ENCODE measurements at places on chromosomes 4 and X.

DNA sequence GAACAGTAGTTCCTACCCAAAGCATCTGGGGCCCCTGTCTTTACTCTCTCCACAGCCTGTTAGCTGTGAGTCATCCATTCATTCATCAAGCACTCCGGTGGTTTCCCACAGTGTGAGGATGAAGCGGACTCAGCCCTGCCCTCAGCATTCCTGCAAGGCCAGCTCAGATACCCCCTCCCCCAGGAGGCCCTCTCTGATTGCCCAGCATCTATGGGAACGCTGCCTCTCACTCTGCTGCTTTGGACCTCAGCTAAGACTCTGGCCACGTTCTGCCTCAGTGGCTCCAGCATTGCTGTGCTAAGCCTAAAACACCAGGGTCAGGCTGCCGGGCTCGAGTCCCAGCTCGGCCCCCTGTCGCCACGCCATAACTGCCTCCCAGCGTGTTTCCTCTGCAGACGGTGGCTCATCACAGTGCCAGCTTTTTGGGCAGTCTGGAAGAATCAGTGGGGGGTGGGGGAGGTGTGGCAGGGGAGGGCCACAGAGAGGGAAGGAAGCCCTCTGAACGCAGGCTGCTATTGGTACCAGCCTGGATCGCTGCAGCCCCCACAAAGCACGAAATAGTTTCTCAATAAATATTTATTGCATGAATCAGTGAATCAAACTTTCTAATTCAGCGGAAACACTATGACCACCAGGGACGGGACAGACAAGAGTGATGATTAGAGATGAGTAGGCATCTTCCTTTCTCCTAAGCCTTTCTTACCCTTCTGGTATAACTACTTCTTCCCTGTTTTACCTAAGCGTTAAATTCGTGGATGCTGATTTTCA, 74.4 kb downstream of the SORCS2 start:
- peak; percentile 70 for DNase-seq

DNA sequence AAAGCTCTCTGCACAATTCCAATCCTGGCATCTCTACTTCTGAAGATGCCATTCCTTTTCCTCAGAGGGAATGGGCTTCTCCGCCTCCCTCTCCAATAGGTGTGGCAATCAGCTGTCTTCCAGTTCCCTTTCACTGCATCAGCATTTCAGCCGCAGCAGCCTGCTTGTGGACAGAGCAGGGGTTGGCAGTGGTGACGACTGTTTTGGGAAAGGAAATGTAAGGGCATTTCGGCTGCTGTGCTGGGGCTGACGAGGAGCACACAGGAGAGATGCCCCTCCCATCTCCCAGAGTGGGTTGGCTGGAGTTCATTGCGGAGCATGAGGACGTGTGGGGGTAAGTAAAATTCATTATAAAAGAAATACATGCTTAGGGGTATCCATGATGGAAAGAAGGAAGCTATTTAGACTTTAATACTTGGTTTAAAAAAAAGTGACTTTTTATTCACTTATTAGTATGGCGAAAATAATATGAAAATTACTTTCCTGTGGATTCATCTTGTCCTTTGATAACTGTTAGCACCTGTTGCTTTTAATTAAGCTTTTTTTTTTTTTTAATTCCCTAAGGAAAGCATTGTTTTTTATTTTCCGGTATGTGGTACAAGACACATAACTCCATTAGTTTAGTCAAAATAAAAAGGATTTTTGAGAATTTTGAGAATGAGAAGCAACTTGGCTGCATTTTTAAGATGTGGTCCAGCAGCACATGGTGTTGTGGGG, at the start of gene LIMCH1:
LIMCH1 (plus strand) TSS at position 141 of the 717 bp plus-strand sequence. CDS start 67,839 bp downstream, outside the sequence.
- peak; percentile 19 for DNase-seq

DNA sequence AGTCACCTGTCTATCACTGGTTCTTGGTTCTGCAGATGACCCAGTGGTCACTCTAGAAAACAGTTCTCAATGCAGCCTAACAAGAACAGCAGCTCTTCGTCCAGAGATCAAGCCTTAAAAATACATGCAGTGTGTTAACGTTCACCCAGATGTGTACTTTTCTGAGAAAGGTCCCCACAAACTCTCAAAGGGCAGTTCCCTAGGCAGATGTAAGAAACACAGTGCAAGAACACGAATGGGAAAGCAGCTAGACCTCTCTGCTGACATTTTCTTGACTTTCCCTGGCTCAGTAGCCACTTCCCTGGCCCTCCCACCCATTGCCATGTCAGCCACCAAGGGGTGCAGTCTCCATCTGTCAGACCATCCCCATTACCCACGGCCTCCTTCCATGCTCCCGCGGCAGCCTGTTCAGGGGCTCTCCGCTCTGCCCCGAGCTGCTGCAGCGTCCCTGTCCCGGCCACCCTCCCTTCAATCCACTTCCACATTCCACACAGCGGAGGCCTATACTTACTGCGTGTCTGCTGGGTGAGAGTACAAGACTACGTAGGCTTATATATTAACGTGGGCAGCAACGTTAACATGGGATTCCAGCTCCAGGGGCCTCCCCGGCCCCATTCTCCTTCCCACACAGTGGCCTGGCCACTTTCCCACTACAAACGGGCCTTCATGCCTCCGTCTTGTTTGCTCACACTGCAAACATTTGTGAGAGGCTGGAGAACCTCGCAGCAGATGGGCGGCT, 34.3 kb downstream of the IRF2 start:
- DNase-seq, result no peak

GRCh38 chr4:56060036-56060435, 111.3 kb downstream of the CEP135 start:
- DNase-seq, result no peak

GRCh38 chrX:11421805-11422524, 128.8 kb downstream of the AMELX start:
- no peak for DNase-seq

DNA sequence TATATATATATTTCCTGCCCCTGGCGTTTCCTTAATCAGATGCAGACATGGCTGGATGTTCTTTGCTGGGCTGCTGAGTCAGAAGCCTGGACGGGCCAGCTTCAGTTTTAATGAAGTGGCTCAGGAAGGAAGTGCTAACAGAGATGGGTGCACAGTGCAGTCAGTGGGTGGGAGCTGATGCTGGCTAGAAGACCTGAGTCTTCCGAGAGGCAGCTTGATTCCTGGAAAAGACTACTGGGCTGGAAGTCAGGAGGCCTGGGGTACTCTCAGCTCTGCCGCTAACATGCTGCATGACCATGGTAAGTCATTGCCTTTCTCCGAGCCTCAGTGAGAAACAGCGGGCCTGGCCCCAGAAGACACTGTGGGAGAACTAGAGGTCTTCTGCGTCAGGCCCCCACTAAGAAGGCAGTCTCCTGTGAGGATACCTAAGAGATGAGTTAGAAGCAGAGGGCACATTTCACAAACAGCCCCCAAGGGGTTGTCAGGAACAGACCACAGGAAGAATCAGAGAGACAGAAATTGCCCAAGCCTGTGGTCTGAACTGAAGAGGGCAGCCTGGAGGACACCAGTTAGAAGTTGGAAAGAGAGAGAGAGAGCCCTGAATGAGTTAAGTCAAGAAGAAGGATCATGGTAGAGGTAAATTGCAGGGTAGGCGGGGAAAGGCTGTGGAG, 8.3 kb upstream of the CD40LG start:
- DNase-seq, result no peak

GRCh38 chr4:117623326-117623725, 411.0 kb upstream of the NDST3 start:
- no peak for DNase-seq

DNA sequence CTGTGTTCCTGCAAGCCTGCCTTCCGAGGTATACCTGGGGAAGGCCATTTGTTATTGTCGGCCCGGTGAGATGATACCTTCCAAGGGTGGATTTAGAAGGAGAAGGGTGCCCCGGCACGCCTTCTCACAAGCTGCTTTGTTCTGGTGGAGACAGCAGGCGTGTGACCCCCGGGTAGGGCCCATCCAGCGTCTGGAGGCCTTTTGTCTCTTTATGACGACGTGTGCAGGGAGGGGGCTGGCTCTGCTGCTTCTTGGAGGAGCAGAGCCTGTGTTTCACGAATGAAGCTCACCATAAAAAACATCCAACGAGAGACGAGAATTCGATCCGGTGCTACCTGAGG, 45.3 kb downstream of the SHOX start:
- DNase-seq, result no peak

DNA sequence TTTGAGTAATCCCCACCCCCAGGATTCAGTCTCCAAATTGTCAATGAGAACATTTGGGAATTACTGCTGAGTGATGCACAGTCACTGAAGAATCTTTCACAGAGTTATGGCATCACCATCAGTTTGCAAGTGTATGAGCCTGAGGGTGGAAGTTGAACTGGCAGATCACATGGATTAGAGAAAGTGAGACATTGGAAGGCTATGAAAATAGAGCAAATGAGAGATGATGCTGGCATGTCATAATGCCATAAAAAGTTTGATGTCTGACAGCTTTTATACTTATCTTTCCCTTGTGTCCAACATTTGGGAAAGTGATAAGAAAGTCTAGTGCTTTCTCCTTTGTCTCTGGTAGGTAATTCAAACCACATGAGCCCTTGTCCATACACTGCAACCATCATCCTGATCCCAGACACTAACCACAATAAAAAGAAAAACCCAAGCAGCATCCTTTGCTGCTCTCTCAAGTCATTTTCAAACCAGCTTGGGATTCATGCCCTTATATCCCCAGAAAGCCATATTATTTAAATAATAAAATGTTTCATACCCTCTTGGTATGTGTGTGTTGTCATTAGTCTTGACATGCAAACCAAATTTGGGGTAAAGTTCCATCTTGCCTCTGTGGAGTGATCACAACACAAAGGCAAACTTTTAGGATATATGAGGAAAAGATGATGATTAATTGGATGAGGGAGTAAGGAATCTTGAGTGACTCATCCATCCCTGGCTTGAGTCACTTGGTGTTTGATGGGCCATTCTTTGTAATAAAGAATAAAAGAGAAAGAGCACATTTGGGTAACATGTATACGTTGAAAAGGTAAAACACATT, 438.9 kb downstream of the GRXCR1 start:
- DNase-seq, result peak; percentile 54

- DNase-seq, result no peak
Measured at GRCh38 chr4:176641237-176641636, 151.5 kb downstream of the VEGFC start.

GRCh38 chrX:50638123-50638522, 167.5 kb upstream of the DGKK start:
- DNase-seq, result no peak

DNA sequence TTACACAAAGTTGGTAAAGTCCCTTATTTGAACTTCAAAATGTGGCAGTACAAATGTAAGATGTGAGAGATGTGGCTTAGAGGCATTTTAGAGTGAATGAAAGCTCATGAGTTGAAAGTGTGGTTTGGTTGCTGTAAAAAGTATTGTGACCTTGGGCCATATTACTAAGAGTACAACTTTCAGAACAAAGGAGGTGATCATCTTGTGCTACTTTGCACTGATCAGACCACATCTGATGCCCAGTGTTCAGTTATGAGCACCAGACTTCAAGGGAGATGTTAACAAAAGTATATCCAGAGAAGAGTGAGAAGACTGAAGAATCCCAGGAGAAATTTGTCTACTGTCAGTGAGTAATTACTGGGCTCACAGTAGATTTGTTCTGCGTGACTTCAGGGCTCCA, 30.2 kb downstream of the NLGN3 start:
- DNase-seq, result no peak

DNA sequence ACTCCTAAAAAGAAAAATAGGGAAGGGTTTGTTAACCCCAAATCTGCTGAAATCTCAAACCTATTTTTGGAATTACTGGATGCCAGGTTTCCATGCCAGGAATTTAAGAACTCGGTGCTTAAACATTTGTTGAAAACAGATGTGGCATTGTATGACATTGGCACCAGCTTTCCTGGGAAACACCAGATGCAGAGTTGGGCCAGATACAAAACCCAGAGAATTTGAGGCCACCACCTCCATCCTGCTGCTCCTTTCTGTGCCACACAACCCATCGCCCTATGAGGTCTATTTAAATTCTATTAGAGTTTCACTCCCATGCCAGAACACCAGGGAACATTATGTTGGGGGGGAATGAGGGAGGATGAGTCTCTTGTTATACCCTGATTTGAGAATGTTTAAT, 71.7 kb downstream of the ARAP2 start:
- DNase-seq, result no peak

- DNase-seq, result no peak
Measured at GRCh38 chr4:53130896-53131561, 234.8 kb downstream of the SCFD2 start.

DNA sequence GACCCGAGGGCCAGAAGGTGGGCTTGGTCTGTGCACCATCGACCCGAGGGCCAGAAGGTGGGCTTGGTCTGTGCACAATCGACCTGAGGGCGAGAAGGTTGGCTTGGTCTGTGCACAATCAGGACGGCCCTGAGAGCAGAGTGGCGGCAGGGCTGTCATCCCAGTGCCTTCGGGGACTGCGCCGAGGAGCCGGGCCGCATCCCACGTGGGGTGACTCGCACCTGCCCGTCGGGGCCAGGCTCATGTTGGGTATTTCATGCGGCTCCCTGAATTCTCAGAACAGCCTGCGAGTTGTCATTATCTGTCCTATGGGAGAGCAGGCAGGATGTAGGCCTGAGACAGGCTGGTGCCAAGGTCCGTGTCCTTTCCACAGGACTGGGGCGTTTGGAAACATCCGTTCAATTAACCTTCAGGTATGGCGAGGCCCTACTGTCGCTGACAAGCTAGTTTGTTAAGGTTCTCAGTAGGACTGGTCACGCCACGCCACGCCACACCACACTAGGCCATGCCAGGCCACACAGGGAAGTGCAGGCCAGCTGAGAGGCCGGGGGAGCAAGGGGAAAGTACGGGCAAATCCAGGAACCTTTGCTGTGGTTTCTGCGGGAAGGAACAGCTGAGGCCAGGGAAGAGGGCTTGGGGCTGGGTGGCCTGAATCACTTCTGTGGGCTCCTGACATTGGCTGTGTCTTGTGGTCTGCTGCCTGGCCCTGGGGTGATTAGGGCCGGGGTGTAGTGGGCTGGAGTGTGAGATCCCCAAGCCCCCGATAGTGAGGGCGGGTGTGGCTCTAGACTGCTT, 182.9 kb downstream of the AFAP1 start:
- no peak for DNase-seq

GRCh38 chrX:116277351-116278225, 107.0 kb downstream of the AGTR2 start:
- no peak for DNase-seq

DNA sequence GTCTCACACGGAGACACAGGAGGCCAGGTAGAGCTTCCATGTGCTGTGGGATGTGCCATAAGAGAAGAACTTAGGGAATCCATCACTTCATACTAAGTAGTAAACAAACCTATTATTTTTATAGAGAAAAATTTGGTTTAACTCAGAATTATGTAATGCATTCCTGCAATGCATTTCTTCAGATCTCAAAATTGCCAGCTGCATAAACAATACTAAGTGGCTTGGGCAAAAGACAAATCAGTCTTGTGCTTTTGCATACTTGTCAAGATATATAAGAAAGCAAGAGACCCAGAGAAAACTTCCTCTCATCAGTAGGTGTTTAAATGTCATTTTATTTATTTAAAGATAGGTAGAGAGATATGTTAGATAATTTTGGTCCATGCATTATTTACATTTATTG, 382.1 kb upstream of the CTSO start:
- DNase-seq, result no peak

GRCh38 chr4:123843137-123843536, 446.5 kb downstream of the SPRY1 start:
- DNase-seq, result no peak

GRCh38 chrX:147764868-147765267, 146.9 kb upstream of the FMR1 start:
- DNase-seq, result no peak

All from GM04503 (cell line).